ENCODE measurements at places on chromosomes 6 and 20.

DNA sequence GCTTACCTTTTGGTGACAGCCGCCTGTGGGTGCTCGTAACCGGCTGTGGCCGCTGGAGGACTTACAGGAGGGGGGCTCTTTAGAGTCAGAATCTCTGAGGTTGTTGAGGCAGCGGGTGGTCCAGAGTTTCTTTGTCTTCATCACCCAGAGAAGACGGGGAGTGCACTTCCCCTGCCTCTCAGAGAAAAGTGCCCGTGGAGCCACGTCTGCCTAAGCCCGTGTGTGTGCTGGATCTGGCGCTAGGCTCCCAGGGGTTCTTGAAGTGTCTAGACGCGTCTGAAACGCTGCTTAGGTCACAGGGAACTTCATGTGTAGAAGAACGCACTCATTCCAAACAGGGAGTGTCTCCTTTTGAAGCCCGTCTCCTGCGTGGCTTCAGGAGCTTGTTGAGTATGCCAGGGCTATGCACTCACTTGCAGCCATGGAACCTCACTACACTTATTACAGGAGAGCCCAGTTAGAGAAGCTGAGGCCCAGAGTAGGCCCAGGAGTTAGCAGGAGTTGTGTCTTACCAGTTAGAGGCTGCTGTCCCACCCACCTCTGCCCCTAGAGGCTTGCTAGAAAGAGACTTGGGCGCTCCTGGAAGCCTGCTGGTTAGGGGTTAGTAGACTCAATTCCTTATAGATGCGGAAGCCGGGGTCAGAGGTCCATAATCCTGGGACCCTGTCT is 1.3 kb downstream of the LSM14B start:
- no peak for DNase-seq

DNA sequence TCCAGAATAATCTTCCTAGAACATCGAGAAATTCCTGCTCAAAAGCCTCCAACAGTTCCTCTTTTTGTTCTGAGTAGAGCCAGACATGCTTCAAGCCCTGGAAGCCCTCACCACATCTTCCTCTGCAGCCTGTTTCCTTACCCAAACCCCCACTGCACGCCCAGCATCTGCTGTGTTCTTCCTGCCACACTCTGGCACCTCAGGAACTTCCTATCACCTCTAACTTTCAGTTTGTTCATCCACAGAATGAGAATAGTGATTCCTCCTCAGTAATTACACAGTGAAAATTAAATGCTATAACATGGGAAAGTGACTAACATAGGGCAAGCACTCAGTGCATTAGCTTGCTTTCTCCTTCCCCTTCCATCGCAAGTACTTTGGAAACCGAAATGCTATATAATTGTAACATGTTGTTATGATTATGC is 26.3 kb downstream of the C6orf89 start:
- peak; percentile 16 for DNase-seq

DNA sequence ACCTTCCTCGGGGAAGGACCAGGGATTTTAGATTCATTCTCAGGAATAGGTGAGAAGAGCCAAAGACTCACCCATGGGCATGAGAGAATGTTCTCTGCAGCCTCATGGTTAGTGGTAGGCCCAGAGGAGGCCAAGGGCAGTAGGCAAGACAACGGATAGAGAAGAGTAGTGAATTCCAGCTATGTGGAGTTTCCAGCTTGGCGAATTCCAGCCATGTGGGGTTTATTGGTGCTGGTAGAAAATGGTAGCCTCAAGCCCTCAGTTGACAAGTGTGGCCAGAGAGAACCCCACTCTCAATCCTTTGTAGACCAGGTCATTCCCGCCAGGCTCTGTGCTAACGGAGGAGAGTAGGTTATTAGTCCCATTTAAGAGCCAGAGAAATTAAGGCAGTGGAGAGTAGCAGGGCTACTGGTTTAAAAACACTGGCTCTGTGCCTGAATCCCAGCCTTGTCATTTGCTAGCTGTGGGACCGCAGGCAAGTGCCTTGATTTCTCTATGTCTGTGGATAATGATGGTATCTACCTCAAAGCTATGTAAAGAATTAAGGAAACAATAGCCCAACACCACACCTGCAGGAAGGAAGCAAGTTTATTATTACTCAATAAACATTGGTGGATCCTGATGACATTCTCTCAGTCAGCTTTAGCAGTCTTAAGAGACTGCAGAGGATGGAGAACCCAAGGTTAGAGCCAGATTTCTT is 2.0 kb upstream of the SLC9A8 start:
- DNase-seq, result no peak

GRCh38 chr6:74976701-74977100 is 229.2 kb downstream of the COL12A1 start:
- no peak for DNase-seq

- peak; percentile 54 for DNase-seq
Observed at GRCh38 chr20:46681032-46681854, 8.0 kb downstream of the TP53RK start.

- DNase-seq, result no peak
Observed at GRCh38 chr6:108764580-108764950, 83.7 kb upstream of the ARMC2 start.

DNA sequence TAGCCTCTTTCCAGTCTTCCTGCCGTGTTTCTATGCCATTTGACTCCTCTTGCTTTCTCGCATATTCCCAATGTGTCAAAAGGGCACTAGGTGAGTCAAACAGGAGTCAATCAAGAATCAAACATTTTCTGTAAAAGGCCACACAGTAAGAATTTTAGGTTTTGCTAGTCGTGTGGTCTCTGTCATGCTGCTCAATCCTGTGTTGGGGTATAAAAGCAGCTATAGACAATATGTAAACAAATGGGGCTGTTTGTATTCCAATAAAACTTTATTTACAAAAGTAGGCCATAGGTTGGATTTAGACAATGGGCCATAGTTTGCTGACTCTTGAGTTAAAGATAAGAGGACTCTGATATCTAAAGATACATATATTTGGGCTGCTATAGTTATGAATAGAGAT is 235.4 kb upstream of the BTBD3 start:
- DNase-seq, result no peak

- no peak for DNase-seq
Observed at GRCh38 chr6:148854992-148855391, 108.2 kb downstream of the UST start.

GRCh38 chr6:46530896-46531295 is 39.6 kb upstream of the RCAN2 start:
- DNase-seq, result no peak

DNA sequence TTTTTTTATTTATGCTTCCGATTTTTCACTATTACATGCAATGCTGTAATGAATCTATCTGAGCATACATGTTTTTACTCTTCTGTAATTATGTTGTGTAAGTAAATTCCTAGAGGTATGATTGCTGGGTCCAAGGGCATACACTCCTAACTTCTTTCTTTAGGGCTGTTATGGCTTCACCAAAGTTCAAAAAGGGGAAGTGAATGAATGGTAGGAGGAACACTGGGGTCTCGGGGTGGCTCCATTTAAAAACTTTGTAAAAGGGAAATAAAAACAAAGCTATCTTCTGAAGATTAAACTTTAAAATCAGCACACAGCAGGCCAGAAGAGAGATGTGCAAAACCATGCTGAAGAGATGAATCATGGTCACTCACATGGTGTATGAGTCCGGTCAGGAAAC is 289.1 kb upstream of the SUPT3H start:
- DNase-seq, result no peak
